ENCODE measurements at places on chromosomes 12 and 14.
A peak's percentile ranks its signal among the peaks of the same experiment; 100 is the strongest.

GRCh38 chr14:77204459-77204771 lies 22.8 kb downstream of the TMEM63C start:
- peak; percentile 80 for DNase-seq

- DNase-seq: no peak
Observed at GRCh38 chr12:78385541-78385940, 479.0 kb upstream of the SYT1 start.

- no peak for DNase-seq
Observed at GRCh38 chr12:13252024-13252423, 55.5 kb downstream of the EMP1 start.

GRCh38 chr14:58243790-58244555 lies 670 bp upstream of the PSMA3 start:
- DNase-seq: no peak

DNA sequence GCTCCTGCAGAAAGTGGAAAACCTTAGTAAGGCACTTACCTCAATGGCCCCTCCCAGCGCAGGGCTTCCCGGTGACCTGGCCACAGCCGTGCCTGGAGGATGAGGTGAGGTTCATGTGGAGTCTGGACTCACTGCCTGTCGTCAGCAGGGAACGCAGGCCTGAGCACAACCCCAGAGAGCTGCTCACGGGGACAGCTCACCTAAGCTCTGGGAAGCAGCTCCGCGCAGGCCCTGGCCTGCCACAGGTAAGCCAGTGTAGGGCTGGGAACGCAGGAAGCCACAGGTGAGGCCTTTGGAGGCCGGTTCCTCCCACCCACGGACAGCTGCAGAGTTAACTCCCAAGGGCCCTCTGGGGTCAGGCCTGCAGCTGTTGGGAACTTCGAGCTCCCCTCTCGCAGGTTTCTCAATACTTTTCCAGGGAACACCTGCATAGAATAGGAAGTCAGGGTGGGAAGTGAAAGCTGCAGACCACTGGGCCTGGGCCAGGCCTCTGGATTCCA lies 32.7 kb downstream of the ANAPC7 start:
- DNase-seq: no peak

DNA sequence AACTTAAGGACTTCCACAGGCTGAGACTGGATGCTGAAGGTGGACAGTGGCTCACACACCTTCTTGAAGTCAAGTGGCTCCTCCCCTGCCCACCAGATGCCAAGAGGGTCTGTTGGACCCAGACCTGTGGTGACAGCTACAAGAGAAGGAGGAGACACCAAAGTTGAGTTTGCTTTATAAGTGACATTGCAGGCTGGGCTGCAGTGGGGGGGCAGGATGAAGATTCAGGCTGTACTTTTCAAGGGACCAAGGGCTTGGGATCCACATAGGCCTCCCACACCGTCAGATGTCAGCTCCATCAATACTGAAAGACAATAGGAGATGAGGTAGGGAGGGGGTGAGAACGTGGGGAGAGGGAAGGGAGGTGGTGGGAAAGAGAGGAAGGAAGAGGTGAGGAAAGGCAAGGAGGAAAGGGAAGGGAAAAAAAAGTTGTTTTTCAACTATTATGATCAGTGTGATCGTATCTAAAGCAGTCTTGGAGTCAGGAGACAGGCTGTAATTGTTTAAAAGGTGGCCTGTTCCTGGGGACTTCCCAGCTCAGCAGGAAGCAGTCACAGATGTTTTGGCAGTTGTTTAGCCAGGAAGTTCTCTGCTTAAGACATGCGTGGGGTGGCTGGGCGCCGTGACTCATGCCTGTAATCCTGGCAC lies 84.1 kb upstream of the RESF1 start:
- DNase-seq: no peak

DNA sequence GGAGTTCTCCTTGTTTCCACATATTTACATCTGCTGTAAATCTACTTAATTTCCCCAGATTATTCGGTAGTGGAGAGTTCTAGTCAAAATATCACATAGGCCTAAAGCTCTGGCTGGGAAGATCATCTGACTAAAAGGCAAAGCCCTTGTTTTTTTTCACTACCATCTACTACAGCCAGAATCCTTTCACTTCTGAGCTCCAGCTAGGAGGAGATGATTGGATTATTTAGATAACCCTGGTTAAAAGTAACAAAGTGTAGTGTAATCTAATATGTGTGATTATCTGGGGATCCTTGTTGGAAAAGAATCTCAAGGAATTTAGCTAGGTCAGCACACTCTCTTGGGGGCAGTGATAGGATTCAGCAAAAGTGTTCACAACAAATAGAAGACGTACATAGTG lies 125.4 kb downstream of the DYRK2 start:
- DNase-seq: no peak

DNA sequence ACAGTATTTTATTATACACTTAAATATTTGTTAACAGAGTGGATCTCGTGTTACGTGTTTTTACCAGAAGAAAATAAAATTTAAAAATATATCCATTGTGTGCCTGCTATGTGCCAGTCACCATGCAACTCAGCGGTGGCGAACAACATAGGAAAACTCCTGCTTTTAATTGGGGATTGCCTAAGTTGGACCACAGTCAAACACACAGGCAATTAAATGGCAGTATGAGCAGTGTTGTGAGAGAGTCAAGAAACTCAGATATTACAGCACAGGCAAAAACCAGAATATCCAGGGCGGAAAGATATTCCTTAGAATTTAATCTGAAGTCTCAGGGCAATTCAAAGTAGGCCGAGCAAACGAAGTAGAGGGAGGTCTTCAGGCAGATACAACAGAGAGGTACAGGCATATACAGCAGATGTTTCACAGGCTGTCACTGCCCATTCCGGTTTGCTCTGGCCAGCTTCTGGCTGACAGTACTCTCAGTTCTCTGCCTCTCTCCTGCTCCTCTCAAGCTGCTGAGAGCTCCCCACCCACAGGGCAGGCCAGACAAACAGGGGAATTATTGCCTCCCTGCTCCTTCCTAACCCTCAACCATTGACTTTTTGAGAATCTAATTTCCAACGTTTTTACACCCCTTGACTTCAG lies 540.2 kb upstream of the TMEM132C start:
- DNase-seq: no peak

DNA sequence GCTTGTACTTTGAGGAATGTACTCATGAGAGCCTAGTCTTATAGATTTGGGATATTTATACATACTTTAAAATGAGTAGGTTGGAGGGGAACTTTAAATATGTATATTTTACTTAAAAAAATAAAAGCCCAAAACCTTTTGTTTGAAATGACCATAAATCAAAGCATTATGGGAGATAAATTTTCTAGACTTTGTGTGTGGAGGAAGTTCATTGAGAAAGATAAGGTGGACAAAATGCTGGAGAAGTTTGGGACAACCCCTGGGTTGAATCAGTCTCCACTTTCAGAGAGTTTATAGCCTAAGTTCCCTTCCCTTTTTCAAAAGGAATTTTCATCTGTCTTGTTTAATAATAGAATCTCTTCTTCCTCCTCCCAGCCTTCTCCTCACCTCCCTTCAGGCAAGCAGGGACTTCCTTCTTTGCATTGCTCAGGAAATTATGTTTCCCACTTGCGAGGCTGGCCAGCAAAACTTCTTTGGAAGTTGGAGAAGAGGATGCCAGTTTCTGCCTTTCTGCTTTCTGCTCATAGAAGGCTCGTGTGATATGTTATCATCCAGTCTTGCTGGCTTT lies 54.2 kb downstream of the CHST11 start:
- no peak for DNase-seq

DNA sequence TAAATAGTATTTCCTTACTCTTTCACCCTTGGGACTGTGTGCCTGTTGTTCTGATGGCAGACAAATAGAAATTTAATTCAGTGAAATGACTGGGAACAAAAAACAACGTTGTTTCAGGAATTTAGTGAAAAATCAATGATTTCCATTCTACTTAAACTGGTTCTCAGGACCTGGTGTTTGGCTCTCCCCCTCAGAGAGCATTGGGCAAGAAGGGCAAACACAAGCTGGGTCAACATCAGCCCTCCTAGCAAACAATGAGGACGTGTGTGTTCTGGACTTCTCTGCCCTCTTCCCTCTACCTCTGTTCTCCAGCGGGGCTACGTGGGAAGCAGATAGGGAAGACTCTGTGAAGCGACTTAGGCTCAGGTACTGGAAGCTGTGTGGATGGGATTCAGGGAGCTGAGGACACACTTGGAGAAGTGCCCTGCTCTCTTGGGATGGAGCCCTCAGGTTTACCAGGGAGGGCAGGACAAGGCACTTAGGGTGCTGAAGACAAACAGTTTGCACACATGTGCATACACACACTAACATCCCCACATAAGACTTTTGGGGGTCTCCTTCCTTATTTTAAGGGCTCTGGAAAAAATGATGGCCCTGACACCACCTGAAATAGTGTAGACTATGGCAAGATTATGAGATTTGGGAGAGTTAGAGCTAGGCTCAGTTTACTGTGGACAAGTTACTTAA lies 7.6 kb upstream of the SERPINA1 start:
- DNase-seq: no peak

DNA sequence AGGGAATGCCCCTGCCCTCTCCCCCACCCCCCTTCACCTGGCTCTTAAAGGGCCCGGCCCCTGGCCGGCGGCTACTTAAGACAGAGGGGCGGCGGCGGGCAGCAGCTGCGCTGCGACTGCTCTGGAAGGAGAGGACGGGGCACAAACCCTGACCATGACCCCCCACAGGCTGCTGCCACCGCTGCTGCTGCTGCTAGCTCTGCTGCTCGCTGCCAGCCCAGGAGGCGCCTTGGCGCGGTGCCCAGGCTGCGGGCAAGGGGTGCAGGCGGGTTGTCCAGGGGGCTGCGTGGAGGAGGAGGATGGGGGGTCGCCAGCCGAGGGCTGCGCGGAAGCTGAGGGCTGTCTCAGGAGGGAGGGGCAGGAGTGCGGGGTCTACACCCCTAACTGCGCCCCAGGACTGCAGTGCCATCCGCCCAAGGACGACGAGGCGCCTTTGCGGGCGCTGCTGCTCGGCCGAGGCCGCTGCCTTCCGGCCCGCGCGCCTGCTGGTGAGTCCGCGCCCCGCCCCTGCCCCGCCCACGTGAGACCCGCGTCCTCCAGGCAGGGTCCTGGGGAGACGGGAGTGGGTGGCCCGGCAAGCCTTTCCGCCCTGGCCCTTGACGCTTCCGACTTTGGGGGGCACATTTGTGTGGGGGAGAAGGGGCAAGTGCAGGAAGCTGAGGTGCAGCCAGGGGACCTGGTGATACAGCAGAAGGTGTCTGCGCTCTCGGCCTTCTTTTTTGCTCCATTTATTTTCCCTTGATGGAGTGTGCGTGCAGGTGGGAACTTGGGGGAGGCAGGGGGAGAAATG lies at the start of gene IGFBP6:
Gene IGFBP6 (plus strand): TSS at position 104 of the 790 bp plus-strand sequence. CDS start 51 bp downstream, at position 155.
- peak; percentile 62 for DNase-seq

DNA sequence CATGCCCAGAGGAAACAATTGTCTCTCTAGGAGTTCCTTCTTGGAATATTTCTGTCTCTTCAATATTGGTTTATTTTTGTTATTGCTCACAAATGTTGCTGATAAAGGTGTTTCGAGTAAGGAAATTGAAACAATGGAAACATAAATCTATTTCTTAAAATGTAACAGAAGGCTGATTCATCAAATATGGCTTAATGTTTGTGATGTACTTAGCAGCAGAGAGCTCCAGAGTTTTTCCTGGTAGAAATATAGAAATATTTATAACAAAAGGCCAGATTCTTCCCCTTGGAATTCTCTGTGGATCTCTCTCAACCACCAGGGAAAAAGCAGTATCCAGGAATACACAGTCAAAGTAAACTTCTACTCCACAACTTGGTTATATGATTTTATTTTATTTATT lies 149.2 kb upstream of the LRIG3 start:
- no peak for DNase-seq

DNA sequence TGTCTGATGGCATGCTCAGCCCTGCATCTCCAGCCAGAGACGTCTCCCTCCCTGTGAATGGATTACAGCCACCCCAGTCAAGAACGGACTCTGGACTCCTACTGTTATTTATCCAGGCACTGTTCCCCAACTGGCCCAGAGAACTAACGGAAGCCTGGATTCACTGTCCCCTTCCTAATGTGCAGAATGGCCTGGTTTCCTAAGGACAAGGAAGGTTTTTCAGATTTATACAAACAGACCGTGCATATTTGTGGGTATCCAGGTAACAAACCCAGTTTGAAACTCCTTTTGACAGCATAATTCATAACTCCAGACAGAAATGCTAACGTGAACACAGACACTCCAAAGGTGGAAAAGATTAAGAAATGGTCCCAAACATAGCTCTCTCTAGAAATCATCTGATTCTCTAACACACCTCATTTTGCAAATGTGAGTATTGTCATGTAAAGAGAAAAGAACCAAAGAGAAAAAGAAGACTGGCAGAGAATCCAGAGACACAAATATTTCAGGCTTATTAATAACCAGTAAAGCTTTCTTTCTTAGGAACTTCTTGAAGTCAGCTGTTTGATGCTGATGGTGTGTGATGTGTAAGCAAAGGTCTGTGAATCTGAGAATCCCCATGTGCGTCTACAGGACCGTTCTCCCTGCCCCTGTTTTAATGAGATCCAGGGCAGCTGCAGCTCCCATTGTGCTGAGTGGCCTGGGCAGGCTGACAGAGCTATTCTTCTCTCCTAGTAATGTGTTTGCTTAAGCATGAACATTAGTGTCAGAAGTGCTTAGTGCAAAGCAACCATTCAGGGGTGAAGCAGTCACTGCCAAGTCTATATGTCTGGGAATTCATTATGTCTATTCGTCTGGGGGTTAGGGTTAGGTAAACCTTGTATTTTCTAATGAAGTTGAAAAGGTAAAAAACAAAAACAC lies 86.8 kb upstream of the HIF1A start:
- peak; percentile 19 for DNase-seq

DNA sequence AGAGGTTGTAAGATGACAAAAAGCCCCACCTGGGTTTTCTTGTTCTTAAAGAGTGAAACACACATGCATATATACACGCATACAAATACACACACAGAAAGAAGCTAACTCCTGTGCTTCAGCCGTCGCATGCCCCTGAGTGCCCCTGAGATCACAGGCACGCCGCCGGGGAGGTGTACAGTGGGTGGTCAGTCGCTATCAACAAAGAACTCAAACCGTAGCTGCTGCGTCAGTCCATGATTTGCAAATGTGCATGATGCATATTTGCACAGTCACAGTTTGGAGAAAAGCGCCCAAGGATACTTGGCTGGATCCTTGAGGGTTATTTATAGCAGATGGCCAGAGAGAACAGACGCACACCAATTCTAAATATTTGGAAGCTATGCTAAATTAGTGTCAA lies 206.9 kb downstream of the TMEM132D start:
- no peak for DNase-seq

GRCh38 chr12:24561411-24561871 lies 387.5 kb downstream of the BCAT1 start:
- DNase-seq: no peak

DNA sequence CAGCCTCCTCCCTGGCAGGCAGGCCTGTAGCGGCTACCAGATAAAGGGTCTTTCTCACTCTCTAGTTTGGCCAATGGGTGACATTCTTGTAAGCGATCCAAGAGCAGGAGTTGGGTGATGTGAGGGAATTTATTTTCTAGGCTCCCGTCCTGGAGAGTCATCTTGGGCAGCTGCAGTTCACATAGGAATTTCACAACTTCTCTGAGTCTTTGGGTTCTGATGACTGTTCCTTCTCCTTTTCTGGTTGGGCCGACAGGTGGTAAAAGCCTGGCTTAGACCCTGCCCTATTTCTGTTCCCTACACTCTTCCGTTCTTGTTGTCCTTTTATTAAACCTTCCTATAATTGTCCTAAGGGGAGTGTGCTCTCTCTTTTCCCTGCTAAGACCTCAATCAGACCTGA lies 42.6 kb upstream of the POC1B start:
- no peak for DNase-seq

GRCh38 chr12:67748743-67749040 lies 100.1 kb downstream of the DYRK2 start:
- DNase-seq: no peak

GRCh38 chr12:11638315-11638916 lies 11.1 kb upstream of the ETV6 start:
- DNase-seq: no peak

GRCh38 chr12:4269279-4269991 lies 4.1 kb upstream of the CCND2 start:
- no peak for DNase-seq
